ENCODE measurements at places on chromosomes 2 and 18. TPM values are rescaled to one million over a fixed set of nuclear protein-coding genes. Genes with fewer than 3 reads are reported as not detected.

- DNase-seq = no peak
These were observed 31.9 kb upstream of the MAPRE3 start for GRCh38 chr2:26938399-26939118.

GRCh38 chr2:233828546-233829192 lies 25.7 kb downstream of the HJURP start:
- DNase-seq = peak; percentile 25

Gene IGFBP2
- 11.2 TPM for total RNA-seq

DNA sequence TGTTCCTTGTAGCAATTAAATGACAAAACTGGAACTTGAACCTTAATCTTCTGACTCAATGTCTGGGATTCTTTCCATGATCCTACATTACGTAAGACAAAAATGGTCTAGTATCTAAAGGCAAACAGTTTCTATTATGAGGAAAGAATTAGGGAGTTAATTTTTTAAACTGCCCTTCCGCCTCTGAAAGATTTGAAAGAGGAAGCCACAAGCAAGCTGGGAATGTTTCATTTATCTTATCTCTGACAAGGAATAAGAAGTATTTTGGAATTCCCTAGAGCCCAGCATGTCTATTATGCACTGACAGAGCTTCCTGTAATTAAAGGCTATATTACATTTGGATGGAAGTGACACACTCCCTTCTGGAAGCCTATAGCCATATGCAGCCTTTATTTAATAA lies 558.8 kb upstream of the CDH2 start:
- no peak for DNase-seq

Gene MATN3
- total RNA-seq = 2.4 TPM

Measured in osteoblast (primary cell).